ENCODE measurements at places on chromosomes 1 and 21. TPM values are rescaled to one million over a fixed set of nuclear protein-coding genes. Genes with fewer than 3 reads are reported as not detected.
A peak's percentile ranks its signal among the peaks of the same experiment; 100 is the strongest.

DNA sequence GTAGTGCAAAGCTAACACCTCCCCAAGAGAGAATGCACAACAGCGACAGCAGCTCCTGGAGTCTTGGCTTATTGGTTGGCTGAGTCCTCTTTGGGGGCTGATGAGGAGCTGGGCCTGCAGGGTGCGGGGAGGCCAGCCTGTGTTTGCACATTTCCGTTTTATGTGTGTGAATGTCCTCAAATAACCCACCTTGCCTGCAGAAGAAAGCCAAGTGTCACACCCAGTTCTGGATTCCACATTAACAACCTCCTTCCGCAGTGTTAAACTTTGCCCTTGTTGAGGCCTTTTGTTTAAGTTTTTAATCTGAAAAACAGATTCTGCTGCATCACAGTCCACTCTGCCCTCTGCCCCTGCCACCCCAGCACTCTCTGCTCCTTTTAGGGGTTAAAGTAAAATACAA, 274.5 kb downstream of the TM2D1 start:
- H3K4me3 ChIP-seq, result no peak overlapping the region
- H3K27me3 ChIP-seq, result no peaks in the 10 kb centered on the region
- H3K27ac ChIP-seq, result peak overlapping the region; percentile 94
- DNase-seq, result no peak

DNA sequence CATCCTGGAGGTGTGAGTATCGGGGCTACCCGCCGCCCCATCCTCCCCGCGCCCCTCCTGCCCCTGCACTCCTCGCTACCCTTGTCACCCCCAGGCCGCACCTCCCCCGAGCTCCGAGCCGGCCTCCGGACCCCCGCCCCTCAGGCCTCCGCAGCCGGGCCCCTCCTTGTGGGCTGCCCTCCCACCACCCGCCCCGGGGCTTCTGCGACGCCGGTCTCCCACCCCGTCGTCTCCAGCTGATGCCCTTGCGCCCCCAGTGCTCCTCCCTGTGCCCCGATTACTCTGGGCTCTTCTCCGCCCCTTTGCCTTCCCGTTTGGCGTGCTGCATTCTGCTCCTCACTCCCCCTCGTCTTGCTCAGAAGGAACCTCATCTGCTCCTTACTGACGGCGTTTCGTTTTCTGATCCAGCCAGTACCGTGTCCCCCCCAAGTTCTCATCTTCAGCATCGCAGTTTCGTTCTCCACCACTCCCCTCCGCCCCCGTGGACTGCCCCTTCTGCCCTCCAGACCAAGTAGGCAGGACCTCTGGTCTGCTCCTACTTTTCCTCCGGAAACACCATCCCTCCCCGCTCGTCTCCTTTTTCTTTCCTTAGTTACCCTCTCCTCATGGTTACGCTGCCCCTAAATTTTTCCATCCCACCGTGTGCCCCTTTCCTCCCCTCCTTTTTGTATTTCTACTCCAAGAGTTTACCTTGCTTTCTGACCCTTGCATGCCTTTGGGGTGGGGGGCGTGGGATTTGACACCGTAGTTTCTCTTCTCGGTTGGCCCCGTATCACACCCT, 841 bp downstream of the SNX27 start:
- peak overlapping the region; percentile 92 for H3K27ac ChIP-seq
- H3K4me1 ChIP-seq, result peaks cover 51% of the 10 kb centered on the region
- no peaks in the 10 kb centered on the region for H3K27me3 ChIP-seq
- H3K36me3 ChIP-seq, result no peaks in the 10 kb centered on the region
- H3K4me3 ChIP-seq, result peak overlapping the region; percentile 99

DNA sequence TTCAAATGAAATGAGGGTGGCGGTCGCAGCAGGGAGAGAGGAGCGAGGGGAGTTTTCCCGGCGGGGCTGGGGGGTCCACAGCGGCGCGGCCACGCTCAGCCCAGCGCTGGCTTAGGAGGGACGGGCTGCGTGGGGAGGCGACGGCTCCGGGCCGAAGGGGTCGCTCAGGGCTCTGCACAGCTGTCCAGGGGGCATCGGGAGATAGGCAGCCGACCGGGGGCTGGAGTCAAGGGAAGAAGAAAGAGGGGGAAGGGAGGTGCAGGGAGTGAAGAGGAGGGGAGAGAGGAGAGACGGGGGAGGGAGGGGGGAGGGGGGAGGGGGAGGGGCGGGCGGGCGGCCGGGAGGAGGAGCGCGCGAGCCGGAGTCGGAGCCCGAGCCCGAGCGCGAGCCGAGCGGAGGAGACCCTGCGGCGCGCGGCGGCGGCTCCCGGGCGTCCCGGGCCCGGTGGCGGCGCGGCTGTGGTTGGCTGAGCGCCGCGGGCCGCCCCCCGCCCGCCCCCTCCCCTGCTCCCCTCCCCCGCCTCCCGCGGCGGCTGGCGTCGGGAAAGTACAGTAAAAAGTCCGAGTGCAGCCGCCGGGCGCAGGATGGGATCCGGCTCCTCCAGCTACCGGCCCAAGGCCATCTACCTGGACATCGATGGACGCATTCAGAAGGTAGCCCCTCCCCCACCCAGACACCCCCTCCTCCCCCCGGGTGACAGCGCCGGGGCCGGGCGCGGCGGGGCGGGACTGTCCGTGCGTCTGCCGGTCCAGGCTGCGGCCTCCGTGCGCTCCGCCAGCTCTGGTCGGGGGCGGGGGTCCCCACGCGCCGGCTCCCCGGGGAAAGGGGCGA, at the start of gene PDE9A:
TSS of gene PDE9A (plus strand) at position 391 of the 831 bp plus-strand sequence. CDS start at position 585, 194 bp downstream.
- peaks cover 25% of the 10 kb centered on the region for H3K4me1 ChIP-seq
- H3K27ac ChIP-seq, result peak within 1 kb of the TSS; percentile 56
- H3K27me3 ChIP-seq, result peaks cover 16% of the 10 kb centered on the region
- H3K4me3 ChIP-seq, result peak within 1 kb of the TSS; percentile 79
- no peaks in the 10 kb centered on the region for H3K36me3 ChIP-seq

DNA sequence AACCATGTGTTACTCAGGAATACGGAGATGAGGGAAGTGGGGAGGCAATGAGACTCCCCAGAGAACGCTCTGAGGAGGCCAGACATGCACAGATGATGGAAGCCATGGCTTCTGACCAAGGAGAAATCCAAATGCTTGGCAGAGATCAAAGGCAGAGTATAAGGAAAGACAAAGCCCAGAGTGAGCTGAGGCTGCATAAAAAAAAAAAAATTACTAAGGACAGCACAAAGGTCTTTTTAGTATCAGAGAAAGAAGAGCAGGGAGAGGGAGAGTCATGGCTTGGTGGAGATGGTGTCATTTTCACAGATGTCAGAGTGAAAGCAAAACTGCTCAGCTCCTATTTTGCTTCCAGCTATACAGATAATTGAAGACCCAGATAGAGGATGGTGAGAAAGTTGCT, 8.1 kb upstream of the NCF2 start:
- peak overlapping the region; percentile 32 for H3K27ac ChIP-seq
- H3K4me1 ChIP-seq, result peaks cover 11% of the 10 kb centered on the region
- no peak overlapping the region for H3K4me3 ChIP-seq
- peaks cover 10% of the 10 kb centered on the region for H3K27me3 ChIP-seq
- DNase-seq, result no peak

GRCh38 chr21:35607406-35607805, 452.9 kb downstream of the SETD4 start:
- no peak overlapping the region for H3K4me3 ChIP-seq
- DNase-seq, result no peak
- H3K27me3 ChIP-seq, result no peaks in the 10 kb centered on the region
- peaks cover 3% of the 10 kb centered on the region for H3K4me1 ChIP-seq
- no peak overlapping the region for H3K27ac ChIP-seq

- H3K27ac ChIP-seq, result no peak overlapping the region
- H3K4me3 ChIP-seq, result no peak overlapping the region
These were observed 459.7 kb downstream of the KIF26B start for GRCh38 chr1:245614476-245614875.

- no peaks in the 10 kb centered on the region for H3K27me3 ChIP-seq
- H3K4me3 ChIP-seq, result no peak overlapping the region
- DNase-seq, result peak; percentile 59
- no peaks in the 10 kb centered on the region for H3K36me3 ChIP-seq
These were observed 2.7 kb upstream of the COL6A2 start for GRCh38 chr21:46095083-46095719.

DNA sequence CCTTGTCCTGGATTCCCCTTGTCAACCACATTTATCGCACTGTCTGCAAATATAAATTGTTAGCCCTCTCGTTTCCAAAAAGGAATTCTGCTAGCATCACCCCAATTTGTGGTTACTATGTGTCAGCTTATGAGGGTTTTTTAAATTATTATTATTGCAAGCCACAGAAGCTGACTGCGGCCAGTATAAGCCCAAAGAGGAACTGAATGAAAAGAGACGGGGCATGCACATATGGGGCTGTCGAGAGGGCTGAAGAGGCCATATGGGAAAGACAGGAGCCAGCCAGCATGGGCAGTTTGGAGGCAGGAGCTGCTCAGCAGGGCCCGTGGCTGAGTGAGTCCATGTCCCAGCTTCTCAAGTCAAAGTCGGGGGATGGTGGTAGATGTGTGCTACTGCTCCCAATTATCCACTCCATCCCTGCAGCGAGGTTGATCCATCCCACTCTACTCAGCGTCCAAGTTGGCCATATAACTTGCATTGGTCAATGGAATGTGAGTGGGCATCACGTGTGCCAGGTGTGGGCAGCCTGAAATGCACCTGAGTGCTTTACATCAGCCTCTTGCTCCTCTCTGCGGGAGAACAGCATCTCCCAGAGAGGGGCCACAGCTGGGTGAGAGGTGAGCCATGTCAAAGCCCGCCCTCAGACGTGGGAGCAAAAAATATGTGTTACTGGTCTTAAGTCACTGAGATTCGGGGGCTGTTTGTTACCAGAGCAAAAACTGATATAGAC, 37.6 kb upstream of the LDLRAP1 start:
- H3K27me3 ChIP-seq, result no peaks in the 10 kb centered on the region
- H3K36me3 ChIP-seq, result peaks cover 4% of the 10 kb centered on the region
- no peak overlapping the region for H3K4me3 ChIP-seq
- H3K4me1 ChIP-seq, result peaks cover 52% of the 10 kb centered on the region
- H3K27ac ChIP-seq, result no peak overlapping the region

DNA sequence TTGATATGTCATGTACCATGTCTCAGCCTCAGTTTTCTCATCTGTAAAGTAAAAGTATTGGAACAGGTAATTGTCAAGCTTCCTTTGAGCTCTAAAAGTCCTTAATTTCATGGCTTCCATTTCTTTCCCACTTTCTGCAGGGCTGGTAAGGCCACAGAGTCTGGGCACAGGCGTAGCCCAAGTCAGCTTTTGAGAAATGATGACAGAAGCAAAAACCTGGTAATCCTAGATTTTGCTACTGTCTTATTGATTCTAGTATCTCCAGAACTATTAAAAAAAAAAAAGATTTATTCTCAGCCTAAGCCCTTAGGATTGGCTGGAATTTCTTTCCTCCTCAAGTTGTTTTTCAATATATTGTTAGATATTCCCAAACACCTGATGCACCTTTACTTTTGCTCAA, 31.3 kb downstream of the PLXNA2 start:
- H3K4me3 ChIP-seq, result no peak overlapping the region
- H3K36me3 ChIP-seq, result peaks cover 19% of the 10 kb centered on the region
- no peak overlapping the region for H3K27ac ChIP-seq
- DNase-seq, result no peak

- DNase-seq, result no peak
- H3K27me3 ChIP-seq, result no peaks in the 10 kb centered on the region
These were observed 105.0 kb downstream of the COP1 start for GRCh38 chr1:176101951-176102642.

DNA sequence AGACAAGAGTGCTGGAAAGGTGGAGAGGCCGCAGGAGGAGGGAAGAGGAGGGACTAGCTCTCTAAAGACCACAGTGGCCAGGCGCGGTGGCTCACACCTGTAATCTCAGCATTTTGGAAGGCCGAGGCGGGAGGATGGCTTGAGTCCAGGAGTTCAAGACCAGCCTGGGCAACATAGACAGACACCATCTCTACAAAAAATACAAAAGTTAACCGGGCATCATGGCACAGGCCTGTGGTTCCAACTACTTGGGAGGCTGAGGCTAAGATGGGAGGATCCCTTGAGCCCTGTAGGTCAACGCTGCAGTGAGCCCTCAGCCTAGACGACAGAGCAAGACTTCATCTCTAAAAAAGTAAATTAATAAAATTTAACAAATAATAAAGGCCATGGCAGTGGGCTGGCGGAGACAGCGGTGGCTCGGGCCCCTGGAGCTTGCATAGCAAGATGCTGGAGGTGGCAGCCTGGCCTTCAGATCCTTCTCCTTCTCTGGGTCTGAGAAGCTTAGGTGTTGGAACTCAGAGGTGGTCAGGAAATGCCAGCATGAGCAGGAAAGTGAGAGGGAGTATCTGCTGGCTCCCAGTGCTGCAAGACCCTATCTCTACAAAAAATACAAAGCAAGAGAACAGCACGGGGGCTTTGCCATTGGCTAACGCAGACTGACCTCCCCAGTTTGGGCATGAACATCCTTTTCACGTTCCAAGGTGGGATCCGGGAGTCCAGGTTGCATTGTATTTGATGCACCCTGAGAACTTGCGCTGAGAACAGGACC, 10.7 kb downstream of the WNT3A start:
- H3K27me3 ChIP-seq, result no peaks in the 10 kb centered on the region
- DNase-seq, result no peak
- H3K4me1 ChIP-seq, result peaks cover 6% of the 10 kb centered on the region

- no peak overlapping the region for H3K4me3 ChIP-seq
- peaks cover 40% of the 10 kb centered on the region for H3K4me1 ChIP-seq
- no peaks in the 10 kb centered on the region for H3K27me3 ChIP-seq
- DNase-seq, result no peak
- no peaks in the 10 kb centered on the region for H3K36me3 ChIP-seq
These were observed 242.4 kb upstream of the TMEM51 start for GRCh38 chr1:14910984-14911721.

The OR10Z1 gene
- not detected for total RNA-seq

The PIGR gene
- not detected for total RNA-seq

The SMCP gene
- total RNA-seq, result not detected
